NCI-H2081 (cell line): ENCODE measurements at places on chromosomes 2 and 18.

GRCh38 chr2:131542438-131543384 is 15.0 kb downstream of the CCDC74A start:
- no peak for DNase-seq

DNA sequence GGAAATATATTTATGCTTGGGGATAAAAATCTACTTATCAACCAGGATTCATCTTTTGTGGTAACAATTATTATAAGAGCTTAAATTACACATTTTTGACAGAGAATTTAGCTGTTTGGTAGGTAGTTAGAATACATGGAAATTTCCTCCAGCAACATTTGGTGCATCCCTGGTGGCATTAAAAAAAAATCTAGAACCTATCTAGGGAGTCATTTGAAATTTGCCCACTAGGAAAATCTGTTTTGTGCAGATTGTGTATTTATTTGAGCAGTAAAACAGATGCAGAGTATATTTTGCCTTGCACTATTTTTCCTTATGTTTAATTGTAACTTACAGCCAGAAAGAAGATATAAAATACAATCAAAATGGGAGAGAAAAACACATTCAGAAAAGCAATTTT is 208.4 kb upstream of the LRP1B start:
- DNase-seq = no peak

GRCh38 chr2:74317701-74318100 is 25.5 kb downstream of the SLC4A5 start:
- DNase-seq = no peak

DNA sequence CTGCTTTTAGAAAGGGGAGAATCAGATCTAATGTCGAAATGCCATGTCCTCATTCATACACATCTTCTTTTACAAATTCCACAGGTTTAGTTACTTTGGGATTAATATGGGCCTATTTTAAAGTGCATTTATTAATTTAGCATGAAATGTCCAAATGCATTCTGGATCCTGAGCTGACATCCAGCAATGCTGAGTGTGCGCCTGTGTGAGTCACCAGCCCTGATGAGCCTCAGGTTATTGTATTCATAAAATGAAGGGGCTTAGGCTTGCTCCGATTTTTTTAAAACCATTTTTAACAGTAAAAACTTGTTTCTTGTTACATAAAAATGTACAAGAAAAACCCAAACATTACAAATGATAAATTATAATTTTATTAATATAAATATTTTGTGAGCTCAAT is 94.1 kb downstream of the SH3YL1 start:
- peak; percentile 33 for DNase-seq

DNA sequence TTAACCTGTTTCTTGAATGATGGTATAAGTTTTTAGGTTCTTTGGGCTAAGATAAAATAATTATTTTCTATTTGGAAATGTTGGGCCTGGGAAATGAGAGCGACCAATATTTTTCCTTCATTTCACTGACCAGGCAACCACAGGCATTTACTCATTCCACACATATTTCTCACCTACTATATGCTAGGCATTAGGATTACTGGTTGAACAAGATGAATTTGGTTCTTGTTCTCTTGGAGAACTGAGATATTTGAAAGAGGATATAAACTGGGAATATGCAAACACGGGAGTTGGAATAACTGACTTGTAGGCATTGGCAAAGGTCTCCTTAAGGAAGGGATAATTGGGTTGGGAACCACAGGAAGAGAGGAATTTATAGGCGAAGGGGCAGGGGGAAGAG is 3.9 kb upstream of the MYL1 start:
- DNase-seq = no peak

GRCh38 chr18:5196253-5197031 is 615 bp downstream of the AKAIN1 start:
- no peak for DNase-seq

GRCh38 chr2:41886757-41887156 is 161.1 kb upstream of the PKDCC start:
- no peak for DNase-seq

DNA sequence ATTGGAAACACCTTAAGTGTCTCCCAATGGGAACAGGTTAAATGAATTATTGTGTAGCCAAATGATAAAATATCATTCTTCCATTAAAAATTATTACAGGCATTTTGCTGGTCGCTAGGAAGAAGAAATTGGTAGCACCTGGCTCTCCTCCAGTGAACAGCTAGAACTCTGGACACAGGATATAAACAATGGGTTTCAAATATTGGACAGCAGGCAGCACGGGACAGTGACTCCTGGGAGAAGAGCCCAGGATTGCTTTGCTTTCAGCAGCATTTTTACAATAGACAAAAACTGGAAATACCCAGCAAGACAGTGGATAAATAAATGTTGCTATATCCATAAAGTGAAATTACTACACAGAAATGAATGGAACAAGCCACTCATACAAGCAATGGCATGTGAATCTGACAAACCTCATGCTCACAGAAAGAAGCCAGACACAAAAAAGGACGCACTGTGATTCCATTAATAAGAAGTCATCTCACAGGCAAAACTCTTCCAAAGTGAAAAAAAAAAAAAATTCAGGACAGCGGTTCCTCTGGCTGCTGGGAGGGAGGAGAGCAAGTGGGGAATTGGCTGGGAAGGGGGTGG is 50.5 kb downstream of the LAMA1 start:
- no peak for DNase-seq

DNA sequence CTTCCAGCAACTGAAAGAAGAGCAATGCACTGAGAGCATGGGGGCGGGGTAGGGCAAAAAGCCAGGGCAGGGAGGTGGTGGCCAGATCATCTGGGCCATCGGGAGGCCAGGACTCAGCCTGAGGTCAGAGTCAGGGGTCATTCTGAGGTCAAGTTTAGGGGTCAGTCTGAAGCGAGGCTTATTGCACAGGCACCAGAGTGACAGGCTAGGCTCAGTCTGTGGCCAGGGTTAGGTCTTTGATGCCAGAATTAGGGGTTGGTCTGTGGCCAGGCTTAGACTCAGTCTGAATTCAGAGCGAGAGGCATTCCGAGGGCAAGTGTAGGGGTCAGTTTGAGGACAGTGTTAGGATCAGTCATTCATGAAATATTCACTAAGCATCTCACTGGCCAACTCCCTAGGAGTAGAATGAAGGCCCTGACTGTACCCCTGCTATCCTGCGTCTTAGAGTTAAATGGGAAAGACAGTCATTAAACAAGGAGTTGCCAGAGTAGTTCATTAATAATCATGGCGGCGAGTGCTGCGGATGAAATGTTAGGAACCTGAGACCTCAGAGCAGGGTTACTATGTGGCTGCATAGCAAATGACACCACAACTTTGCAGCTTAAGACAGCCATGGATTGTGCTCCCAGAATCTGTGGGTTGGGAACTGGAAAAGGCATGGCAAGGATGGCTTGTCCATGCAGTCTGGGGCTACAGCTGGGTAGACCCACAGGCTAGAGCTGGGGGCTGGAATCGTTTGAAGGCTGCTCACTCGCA is 198.7 kb downstream of the CYP26B1 start:
- no peak for DNase-seq

DNA sequence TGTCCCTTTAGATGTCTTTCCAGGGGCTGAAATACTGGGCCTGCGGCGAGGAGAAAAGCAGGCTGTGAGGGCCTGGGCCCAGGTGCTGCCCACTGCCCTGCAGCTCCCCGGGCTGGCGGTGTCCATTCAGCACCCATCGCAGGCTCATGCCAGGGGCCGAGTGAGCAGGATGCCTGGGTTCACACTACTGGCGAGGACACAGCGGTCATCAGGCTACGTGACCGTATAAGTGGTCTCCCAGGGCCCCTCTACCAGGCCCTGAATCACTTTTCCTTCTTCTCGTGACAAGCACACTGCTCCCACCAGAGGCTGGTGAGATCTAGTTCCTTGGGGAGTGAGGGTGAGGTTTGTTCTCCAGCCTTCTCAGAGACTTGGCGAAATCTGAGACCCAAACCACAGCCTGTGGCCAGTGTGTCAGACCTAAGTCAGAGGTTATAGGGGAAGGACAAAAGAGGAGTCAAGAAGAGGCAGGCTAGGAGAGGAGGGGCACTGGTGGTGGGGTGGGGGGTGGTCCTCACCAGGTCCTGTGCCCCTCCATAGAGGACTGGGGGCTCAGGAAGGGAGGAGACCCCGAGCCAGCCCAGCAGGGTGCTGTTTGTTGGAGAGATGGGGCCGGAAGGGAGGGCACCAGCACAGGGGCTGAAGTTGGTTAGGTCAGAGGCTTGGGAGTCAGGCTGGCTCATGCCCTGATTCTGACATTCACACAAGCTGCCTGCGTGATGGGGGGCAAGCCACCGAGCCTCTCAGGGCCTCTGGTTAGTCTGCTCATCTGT is 6.6 kb upstream of the SEMA4C start:
- DNase-seq = no peak

- DNase-seq = no peak
Measured at GRCh38 chr2:33442528-33443079, 33.8 kb upstream of the RASGRP3 start.

- DNase-seq = no peak
Measured at GRCh38 chr18:74914648-74915047, 294.3 kb downstream of the PTGR3 start.

- no peak for DNase-seq
Measured at GRCh38 chr2:149828520-149829210, 241.1 kb upstream of the MMADHC start.

- peak; percentile 47 for DNase-seq
Measured at GRCh38 chr2:85758361-85759256, 4.8 kb downstream of the ATOH8 start.

DNA sequence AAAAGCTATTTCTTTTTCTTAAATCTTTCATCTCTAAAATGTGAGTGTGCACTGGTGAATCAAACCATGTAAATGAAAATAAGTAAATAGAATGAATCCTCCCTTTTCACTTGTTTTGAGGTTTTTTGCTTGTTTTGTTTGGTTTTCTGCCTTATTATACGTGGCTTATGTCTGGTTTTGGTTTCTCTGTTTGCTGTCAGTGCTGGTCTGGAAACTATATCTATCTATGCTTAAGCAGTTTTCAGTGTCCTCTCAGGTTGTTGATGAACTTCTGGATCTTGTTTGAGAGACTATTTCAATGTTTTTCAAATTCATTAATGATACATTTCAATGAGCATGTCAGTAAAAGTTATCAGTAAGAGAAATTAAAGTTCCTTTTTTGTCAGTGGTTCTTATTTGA is 48.1 kb upstream of the TNFRSF11A start:
- DNase-seq = no peak

DNA sequence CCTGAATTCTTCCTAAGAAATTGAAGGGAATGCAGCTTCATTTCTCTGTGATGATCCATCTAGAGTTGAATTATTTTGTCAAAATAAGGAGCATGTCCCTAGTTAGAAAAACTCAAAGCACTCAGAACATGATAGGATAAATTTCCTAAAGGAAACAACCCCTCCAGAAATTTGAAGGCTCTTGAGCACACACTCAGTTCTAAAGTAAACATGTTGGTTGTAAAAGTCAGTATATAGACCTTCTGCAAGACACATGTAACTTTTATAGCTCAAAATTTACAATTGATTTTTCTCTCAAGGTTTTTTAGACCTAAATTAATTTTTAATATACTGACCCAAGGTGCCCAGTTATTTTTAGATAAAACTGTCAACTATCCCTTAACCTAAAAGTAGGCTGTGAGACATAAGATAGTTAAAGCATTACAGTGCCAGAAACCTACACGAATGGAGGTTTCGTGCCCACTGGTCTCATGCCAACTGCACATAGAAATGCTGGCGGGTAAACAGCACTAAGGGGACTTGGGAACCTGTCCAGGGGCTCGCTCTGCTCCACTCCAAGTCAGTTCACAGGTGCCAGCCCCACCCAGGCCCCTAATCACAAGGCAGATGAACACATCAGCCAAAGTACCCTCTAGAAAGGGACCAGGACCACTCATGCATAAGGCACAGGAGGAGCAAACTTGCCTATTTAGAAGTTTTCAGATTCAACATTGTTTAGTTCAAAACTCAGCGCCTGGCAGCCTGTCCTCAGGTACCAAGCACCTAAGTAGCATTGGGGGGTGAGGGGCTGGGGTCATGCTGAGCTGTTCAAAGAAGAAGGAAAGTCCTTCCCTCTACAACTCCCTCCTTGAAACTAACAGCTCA is 106.5 kb downstream of the SMC6 start:
- no peak for DNase-seq

GRCh38 chr18:66872277-66872676 is 268.4 kb upstream of the CDH19 start:
- peak; percentile 47 for DNase-seq

- no peak for DNase-seq
Measured at GRCh38 chr2:6946722-6947121, 29.5 kb downstream of the RNF144A start.

- DNase-seq = no peak
Measured at GRCh38 chr2:24730481-24730880, 62.7 kb downstream of the PTRHD1 start.

DNA sequence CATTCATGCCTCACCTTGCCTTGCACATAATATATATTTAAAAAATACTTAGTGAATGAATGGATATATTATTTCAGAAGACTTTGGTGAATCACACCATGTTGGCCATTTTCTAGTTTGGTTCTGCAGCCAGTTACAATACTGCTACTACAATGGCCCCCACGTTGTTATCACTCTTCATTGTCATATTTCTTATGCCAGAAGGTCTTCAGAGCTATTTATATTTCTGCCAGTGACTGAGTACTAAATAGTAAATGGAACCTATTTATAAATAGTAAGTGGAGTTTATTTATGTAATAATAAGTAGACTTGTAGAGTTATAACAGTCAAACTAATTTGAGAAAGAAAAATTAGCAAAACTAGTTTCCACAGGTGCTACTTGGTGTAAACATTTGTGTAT is 516.6 kb upstream of the SYT4 start:
- no peak for DNase-seq
